ENCODE measurements at places on chromosomes 4 and X. TPM values are rescaled to one million over a fixed set of nuclear protein-coding genes. Genes with fewer than 3 reads are reported as not detected.
A peak's percentile ranks its signal among the peaks of the same experiment; 100 is the strongest.

Gene OPN1LW
- polyA plus RNA-seq, result not detected

Gene SH3TC1
- polyA plus RNA-seq, result 3.3 TPM

Gene FGG
- not detected for polyA plus RNA-seq

Gene F9
- not detected for polyA plus RNA-seq

Gene CFAP99
- polyA plus RNA-seq, result not detected

Gene HSD17B10
- polyA plus RNA-seq, result 62.3 TPM

Gene UGT2A1
- not detected for polyA plus RNA-seq

Gene NSUN7
- not detected for polyA plus RNA-seq

DNA sequence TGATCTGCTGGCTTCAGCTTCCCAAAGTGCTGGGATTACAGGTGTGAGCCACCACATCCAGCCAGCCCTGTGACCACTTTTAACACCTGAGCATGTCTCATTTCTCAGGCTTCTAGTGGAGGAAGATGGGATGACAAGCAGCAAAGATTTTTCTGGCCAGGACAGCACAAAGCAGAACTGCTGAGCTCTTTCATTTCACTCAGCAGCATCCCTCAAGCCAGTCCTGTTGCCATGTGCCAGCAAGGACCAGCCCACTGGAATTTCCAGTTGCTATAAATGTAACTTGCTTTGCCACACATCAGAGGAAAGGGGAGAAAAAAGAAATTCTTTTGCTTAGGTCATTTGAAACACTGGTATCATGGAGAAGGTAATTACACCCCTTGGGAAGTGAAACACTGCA is 75.9 kb downstream of the SLC9A7 start:
- DNase-seq, result peak; percentile 35

GRCh38 chr4:185213877-185214276 is 4.5 kb downstream of the SNX25 start:
- DNase-seq, result no peak

DNA sequence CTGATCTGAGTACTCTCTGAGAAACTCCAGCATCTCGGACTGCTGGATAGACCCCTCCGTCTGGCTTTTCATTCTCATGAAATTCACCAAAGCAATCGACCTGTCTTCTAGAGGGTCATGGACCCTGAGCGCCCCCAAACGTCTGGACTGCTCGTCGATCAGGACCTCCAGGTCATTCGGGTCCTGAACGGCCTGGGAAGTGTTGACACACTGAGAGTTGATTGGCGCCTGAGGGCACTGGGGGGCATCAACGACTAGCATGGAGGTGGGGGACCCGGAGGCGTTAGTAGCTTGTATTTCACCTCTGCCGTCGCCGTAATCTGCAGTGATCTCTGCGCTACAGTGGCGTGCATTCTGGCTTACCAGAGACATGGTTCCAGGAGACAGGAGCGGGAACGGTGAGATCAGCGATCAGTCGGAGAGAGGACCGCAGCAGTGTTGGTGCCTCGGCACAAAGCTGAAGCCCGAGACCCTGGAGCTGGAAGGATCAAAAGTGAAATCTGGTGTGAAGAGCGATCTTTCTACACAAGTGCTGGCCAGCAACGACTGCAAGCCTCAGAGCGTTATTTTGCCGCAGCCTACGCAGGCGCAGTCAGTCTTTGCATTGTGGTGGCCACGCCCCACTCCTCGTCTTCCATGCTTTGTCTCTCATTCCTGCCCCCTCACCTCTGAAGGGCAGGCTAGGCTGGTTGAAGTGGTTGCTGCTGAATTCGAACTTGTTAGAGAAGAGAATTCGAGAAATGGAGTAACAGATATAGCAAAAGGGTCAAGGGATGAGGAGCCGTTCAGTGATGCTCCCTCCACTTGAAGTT is at the start of gene MAGEE2:
Gene MAGEE2 (minus strand): TSS at position 575 of the 812 bp plus-strand sequence. CDS start 203 bp downstream, at position 372.
- DNase-seq, result no peak

GRCh38 chr4:185472103-185472542 is 590 bp upstream of the CCDC110 start:
- DNase-seq, result no peak

DNA sequence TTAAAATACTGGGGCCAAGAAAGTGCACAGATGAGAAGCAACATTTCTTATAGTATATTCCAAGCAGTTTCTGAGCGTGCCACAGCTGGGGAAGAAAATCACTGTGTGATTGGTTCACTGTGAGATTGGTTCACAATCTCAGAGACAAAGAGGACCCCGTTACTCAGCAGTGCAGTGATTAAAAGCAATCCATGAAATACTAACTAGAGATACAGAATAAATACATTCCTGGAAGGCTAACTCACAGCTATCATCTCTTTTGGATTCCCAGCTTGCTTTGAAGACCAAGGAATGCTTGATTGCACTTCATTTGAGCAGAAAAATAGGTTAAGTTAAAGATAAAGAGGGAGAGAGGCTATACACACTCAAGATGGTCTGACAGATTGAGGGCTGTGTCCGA is 132.1 kb upstream of the RAPGEF2 start:
- peak; percentile 39 for DNase-seq

- no peak for DNase-seq
Measured at GRCh38 chrX:110251961-110252360, 65.9 kb downstream of the AMMECR1 start.

DNA sequence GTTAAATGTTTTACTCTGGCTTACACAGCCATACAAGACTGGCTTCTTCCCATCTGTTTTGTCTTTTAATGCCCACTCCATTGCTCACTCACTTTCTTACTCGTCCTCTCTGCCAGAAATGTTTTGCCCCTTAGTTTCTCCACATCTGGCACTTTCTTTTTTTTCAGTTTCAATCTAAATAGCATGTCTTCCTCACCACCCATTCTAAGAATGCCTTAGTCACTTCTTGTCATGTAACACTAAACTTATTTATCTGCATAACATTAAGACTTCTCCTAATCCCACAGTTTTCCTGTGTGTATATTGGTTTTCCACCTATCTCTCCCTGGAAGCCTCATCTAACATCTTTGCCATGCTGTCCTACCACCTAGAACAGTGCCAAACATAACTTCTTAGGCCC is 119.3 kb downstream of the ADAMTS3 start:
- DNase-seq, result peak; percentile 38

GRCh38 chrX:19760841-19761512 is 126.4 kb downstream of the SH3KBP1 start:
- DNase-seq, result peak; percentile 1

GRCh38 chr4:41647383-41647782 is 101.1 kb downstream of the PHOX2B start:
- DNase-seq, result no peak

DNA sequence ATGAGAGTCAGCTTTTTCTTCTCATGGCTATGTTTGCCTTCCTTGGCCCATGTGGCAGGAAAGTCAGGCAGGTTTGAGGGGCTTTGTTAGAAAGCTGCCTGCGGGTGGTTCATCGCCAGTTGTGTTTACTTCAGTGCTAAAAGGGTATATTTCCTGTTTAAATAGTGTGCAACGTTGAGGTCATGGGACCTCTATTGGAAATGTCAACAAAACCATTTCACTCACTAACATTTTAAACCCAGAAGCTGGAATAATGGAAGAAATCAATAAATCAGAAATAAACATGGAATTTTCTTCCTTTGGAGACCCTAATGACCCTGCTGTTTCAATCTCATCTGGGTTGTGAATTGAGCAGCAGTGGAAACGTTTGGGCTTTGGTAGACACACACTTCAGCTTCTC is 185.8 kb downstream of the ANKRD50 start:
- DNase-seq, result no peak

DNA sequence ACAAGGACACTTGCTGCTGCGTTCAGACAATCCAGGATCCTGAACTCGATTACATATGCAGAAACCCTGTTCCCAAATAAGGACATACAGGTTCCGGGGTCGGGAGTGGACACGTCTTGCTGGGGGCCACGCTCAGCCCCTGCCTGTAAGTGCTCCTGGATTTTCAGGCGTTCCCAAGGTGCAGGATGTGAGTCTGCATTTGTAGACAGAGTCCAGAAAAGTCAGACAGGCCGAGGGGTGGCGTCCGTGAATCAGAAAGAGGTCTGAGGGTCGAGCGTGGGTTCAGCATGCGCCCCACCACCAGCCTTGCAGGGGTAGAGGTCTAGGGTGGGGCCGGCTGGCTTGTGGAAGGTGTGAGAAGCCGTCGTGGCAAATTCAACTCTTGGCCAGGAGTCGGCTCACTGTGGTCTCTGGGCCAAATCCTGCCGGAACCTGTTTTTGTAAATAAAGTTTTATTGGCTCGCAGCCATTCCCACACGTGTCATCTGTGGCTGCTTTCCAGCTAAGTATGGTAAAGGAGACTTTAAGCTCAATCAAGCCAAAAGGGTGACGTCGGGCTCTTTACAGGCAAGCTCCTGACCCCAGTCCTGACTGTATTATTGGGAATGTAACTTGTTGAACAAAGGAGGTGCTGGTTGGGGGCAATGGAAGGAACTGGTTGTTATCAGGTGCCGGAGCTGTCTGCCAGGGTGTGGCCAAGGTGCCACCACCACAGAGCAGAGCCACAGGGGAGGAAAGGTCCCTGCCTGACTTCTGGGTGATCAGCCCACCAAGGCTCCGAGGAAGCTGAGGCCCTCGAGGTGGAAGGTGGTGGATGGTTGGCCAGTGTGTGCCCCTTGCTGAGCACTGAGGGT is 7.4 kb downstream of the DOK7 start:
- peak; percentile 79 for DNase-seq

- no peak for DNase-seq
Measured at GRCh38 chrX:53261355-53261972, 19.9 kb downstream of the IQSEC2 start.

- no peak for DNase-seq
Measured at GRCh38 chr4:110004556-110004955, 91.9 kb downstream of the EGF start.

DNA sequence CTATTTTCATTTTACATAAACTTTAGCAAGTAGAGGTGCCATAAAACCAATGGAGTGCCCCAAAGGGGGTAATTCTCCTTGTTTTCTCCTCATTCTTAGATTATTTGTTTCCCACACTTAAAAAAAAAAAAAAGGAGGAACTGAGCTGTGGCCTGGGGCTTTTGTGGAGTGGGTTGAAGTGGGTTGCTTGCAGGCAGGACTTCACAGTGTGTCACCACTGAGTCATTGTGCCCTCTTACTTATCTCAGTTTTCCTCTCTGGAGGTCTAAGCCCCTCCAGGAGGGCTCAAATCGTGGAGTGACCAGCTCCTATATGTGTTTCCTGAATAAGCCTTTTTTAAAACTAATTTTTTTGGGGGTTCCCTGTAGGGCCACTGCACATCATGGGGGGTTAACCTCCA is 69.0 kb downstream of the SLC16A2 start:
- DNase-seq, result no peak

GRCh38 chr4:122758033-122758432 is 25.5 kb downstream of the BBS12 start:
- no peak for DNase-seq

DNA sequence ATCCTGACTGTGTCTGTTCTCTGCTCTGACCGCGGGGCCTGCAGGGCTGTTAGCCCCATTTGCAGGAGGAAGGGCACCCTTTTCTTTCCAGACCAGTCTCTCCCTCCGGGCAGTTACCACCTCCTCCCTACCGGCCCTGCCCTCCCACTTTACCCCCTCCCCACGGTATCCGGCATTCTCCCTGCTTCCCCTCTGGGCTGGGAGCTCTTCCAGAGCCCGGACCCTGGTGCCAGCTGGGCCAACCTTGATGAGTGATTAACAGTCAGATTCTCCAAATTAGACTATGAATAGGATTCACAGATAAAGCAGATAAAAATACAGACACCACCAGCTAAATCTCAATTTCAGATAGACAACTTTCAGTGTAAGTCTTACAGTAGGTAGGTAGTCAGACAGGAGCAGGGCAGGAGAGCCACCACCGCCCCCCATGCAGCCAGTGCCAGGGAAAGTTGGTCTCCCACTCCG is 23.4 kb upstream of the WFS1 start:
- DNase-seq, result no peak

DNA sequence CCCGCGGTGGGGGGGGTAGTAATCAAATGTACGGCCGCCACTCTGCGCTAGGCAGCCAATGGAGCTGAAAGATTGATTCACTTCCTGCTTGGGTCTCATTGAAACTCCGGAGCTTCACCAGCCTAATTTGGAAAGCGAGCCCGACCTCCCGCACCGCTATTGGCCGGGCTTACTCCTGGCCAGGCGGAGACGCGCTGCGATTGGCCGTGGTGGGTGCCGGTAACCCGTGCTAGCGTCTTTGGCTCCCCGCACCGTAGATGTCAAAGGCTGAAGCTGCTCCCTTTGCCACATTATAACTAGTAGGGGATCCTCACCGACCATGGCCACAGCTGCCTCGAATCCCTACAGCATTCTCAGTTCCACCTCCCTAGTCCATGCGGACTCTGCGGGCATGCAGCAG is at the start of gene POU3F4:
Gene POU3F4 (plus strand): TSS at position 285 of the 400 bp plus-strand sequence. CDS start 35 bp downstream, at position 320.
- DNase-seq, result no peak
